ENCODE measurements at places on chromosomes 6 and 20. TPM values are rescaled to one million over a fixed set of nuclear protein-coding genes. Genes with fewer than 3 reads are reported as not detected.

CDYL gene
- total RNA-seq: 82.8 TPM

KCNQ2 gene
- total RNA-seq: 1.4 TPM

GRCh38 chr6:109143191-109143590 is 47.9 kb downstream of the CEP57L1 start:
- DNase-seq: no peak

DNA sequence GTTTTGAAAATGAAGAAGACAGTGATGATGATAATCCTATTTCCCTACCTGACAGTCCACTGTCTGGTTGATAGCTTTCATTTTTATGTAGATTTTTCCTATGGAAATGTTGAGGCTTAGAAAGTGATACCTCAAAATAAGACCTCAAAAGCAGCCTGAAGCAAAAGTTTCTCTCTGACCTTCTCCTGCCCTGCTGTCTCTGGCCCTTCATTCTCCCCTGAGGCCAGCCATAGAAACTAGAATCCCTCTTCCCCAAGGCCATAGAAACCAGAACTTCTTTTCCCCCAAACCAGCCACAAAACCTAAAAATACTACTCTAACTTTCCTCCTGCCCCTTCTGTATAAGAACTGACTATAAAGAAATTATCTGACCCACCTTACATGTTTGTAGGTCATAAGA is 52.6 kb upstream of the GCM1 start:
- no peak for DNase-seq

DNA sequence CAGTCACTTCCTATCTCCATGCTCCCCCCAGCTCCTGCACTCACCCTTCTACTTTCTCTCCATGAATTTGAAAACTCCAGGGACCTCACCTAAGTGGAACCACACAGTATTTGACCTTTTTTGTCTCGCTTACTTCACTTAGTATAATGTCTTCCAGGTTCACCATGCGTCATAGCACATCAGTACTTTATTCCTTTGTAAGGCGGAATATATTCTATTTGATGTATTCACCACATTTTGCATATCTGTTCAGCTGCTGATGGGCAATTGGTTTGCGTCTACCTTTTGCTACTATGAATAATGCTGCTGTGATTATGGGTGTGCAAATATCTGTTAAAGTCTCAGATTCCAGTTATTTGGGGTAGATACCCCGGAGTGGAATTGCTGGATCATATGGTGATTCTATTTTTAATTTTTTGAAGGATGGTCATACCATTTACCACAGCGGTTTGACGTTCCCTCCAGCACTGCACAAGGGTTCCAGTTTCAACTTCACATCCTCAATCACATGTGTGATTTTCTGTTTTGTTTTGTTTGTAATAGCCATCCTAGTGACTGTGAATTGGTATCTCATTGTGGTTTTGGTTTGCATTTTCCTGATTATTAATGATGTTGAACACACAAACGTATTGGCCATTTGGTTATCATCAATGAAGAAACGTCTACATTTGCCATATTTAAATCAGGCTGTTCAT is 20.3 kb upstream of the SYNDIG1 start:
- DNase-seq: no peak

GRCh38 chr6:104589940-104590339 is 269.8 kb downstream of the HACE1 start:
- no peak for DNase-seq

GRCh38 chr6:159654483-159655098 is 38.5 kb downstream of the SOD2 start:
- DNase-seq: no peak

DNA sequence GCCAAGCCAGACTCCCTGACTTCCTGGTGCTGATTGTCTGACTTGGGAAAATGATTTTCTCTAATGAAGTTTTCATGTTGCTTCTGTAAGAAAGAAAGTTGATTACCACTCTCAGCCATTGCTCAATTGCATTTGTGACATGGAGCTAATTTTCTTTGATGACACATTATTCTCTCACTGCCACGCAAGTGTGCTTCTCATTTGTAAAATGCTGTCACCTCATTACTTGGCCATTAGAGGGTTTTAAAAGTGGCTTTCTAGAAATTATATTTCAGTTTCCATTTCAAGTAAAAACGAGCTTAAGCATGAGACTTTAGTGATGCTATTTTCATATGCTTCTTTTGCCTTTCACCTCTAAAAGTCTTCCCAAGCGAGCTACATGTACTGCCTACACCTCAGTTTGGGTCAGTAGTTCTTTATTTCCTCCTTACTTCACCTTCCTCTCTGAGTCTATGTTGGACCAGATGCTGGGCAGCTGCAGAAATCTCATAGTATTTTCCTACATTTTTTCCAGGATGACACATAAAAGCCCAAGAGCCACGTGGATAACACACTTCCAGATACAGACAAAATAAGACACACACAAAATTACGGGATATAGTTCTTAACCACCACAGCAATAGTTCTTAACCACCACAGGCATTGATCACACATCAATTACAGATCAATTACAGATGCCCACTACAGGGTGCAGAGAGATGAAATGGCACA is 6.3 kb upstream of the FAM210B start:
- DNase-seq: no peak

All from sigmoid colon (tissue), 7 donors.